ENCODE measurements at places on chromosomes 2 and 18. TPM values are rescaled to one million over a fixed set of nuclear protein-coding genes. Genes with fewer than 3 reads are reported as not detected.

DNA sequence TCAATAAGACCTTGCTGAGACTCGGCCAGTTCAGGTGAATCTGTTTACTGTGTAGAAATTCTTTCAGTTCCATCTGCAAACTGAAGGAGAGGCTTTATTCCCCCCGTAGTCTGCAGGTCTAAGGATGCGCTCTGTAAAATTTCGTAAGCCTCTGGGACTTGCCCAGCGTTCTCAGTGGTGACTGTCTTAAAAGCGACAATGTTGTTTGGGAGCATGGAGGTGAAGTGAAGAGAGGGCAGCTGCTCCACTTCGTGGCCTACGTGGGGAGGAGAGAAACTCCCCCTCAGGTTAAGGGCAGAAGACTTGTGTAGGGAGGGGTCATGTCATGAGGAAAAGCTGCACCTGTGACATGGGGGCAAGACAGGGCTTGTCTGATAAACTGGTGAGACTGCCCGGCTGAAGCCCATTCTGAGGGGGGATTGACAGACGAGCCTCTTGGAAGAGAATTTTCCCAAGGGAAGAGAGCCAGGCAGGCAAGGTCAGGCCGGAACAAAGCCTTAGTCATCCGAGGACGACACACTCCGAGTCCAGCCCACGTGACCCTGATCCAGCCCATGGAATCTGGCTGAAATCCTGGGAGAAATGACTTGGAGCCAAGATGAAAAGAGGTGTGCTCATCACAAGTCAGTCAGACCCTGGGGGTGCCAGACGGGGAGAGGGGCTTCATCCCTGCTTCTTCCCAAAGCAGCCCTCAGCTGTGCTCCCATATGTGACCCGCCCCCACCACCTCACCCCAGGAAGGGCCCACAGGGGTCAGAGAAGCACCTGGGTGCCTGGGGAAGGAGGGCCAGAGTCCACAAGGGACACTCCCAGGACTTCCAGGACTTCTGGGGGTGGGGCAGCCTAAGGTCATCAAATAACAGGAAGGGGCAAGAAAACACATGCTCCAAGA is 88.5 kb upstream of the SH3BP4 start:
- no peak for DNase-seq

- DNase-seq: no peak
These were observed 177.5 kb downstream of the CD8B2 start for GRCh38 chr2:106664669-106665068.

DNA sequence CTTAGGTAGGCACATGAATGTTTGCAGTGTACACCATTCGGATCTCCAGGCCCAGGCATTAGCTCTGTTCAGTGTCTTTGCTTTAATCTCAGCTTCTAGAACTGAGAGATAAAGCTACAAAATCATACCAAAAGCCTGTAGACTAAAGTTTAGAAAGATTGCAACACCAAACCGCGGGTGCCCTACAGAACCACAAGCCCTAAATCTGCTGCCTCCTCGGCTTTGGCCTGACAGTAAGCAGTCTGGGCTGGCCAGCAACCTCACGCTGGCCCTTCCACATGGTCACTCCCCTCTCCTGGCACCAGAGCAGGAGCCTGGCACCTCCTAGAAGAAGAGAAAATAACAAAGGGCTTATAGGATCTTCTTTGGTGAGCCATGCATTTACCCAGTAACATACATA is 8.9 kb upstream of the OSR1 start:
- DNase-seq: no peak

GRCh38 chr2:27959496-27959895 is 69.0 kb downstream of the BABAM2 start:
- DNase-seq: no peak

DNA sequence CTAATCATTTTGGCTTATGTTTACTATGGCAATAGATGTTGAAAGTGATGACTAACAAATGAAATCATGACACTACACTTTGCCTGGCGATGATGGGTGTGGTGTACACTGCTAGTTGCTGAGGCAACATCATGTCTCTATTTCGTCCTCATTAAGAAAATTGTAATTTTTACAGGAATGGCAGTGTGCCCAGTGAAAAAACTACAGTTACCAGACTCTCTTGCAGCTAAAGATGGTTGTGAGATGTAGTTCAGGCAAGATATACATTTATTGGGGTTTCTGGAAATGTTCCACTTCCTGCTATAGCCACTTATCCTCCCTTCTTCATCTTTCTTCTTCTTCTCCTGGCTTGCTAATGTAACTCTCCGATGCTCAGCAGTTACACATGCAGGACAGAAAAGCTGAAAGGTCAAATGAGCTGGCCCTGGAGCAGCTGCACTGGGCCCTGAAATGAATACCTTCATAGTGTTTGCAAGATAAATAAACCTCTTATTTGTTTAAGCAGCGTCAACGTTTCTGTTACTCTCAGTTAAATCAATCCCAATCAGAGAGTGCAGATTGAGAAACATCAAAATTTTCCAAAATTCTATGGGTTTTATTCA is 46.0 kb downstream of the SOCS6 start:
- no peak for DNase-seq

- DNase-seq: no peak
These were observed 72.5 kb downstream of the SUMO1 start for GRCh38 chr2:202165945-202166344.

GRCh38 chr2:53880756-53881155 is 21.0 kb upstream of the GPR75 start:
- DNase-seq: no peak

GRCh38 chr18:58385472-58385871 is 243.4 kb downstream of the ALPK2 start:
- no peak for DNase-seq

GRCh38 chr2:163205589-163206254 is 367.2 kb upstream of the KCNH7 start:
- DNase-seq: no peak

DNA sequence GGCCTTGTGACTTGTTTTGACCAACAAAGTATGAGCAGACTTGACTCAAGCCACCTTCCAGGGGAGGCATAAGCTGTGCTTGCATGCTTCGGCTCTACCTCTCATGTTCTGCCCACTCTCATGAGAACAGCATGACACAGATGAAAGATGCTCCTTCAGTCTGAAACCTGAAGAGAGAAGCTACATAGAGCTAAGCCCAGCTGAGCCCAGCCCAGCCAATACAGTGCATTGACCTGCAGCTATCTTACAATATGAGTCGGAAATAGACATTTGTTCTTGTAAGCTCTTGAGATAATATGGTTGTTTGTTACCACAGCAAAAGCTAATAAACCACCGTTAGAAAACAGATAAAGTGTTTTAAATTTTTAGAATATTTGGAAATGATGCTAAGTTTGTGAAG is 426.7 kb upstream of the PKDCC start:
- DNase-seq: no peak

GRCh38 chr18:75321431-75321830 is 106.1 kb downstream of the SMIM21 start:
- no peak for DNase-seq

GRCh38 chr2:16204251-16204650 is 263.9 kb downstream of the MYCN start:
- DNase-seq: no peak

The SERPINB13 gene
- total RNA-seq: not detected

The APCDD1 gene
- total RNA-seq: 41.3 TPM

Data from chondrocyte (in vitro differentiated cells).